ENCODE measurements at places on chromosomes 12 and 14.

- peak; percentile 74 for DNase-seq
Observed at GRCh38 chr14:77043177-77043983, 14.9 kb upstream of the IRF2BPL start.

DNA sequence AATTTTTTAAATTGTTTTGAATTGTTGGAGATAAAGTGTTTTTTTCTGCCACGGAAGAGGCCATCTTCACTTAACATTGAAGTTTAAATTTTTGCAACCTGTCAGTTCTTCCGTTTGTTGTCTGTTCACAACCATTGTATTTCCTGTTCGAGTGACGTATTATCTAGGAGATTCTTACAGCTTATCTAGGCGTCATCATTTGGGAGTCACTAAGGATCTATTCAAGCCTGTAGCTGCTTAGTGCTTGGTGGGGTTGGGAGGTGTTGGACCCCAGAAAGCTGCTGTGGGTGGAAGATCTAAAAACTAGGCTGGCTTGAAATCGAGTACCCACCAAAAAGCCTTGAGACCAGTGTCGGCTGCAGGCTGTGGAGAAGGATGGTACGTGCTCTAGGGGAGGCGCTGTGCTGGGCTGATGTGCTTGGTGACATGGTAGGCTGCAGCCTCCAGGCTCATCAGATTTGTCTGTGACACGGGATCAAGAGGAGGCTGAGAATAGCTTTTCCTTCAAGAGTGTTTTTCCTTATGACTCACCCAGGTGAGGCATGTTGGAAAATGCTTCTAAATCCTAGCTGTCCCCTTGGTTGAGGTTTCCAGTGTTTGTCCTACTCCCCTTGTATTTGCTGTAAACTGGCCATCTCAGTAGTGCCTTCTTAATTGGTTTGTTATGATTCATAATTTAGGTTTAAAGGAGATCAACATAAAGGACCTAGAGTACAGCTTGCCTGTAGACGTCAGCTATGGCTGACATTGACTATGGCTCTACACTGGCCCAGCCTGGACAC lies 57.8 kb downstream of the ATG14 start:
- DNase-seq = no peak

GRCh38 chr14:61698206-61698980 lies 3.1 kb downstream of the HIF1A start:
- DNase-seq = no peak

- DNase-seq = no peak
Observed at GRCh38 chr12:129868575-129868974, 35.2 kb downstream of the TMEM132D start.

GRCh38 chr14:62443796-62444195 lies 601.5 kb downstream of the KCNH5 start:
- DNase-seq = no peak

DNA sequence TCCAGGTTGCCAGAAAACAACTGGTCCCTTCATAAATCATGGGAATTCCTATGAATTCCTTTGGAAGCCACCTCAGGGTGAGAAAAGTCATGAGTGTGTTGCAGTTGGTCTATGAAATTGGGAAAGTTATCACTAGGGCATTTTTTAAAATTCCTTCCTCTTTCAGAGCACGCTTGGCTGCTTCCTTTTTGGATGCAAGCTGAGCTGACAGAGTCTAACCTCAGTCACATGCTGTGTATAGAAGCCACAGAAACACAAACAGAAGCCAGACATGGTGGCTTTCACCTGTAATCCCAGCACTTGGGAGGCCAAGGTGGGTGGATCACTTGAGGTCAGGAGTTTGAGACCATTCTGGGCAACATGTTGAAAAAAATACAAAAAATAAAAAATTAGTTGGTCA lies 21.7 kb upstream of the HELB start:
- no peak for DNase-seq

DNA sequence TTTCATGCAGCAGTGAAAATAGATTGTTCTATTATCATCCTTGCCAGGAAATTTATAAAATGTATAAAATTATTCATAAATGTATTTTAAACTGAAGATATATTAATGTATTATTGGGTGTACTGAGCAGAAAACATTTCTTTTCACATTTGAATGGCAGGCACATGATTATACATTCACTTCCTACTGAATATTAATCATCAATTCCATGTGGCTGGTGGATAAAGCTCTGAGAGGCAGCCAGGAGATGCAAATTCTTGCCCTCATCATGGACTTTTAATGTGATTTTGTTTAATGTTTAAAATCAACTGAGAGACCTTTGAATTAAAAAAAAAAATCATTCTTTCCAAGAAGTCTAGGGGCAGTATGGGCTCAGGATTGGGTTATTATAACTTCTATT lies 40.8 kb downstream of the ANO6 start:
- no peak for DNase-seq

DNA sequence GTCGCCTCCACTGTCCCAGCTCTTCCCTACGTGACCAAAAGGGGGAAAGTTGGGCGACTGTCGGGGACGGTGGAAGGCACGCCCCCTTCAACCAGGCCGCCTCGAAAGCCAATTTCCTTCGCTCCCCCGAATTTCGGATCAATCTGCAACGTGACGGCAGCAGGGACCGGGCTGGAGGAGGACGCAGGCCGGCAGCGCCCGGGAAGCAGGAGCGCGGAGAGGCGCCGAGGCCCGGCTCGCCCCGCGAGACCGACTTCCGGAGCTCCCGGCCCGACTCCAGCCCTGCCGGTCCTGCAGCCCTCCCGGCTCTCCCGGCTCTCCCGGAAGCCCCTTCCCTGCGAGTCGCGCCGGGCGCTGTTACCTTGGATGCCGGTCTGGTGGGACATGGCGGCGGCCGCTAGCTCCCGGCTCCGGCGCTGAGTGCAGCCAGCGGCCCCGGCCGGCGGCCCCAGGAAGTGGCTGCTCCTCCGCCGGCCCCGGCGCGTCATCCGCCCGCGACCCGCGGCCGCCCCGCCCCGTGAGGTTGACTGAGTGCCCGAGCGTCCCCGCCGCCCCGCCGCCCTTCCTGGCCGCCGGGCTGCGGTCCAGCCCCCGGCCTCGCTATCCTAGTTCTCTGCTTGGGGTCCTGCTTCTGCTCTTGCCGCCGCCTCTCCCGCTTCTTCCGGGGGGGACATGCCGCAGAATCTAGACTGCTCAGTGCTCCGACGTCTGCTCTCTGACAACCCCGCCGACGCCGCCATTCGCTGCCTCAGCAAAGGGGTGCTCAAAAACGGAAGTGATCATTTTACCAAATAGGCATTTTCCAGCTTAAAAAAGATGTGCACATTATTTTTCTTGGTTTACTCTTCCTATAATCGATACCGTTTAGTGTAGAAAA lies at the start of gene TWF1:
Gene TWF1 (minus strand): TSS at position 458 of the 877 bp plus-strand sequence. CDS start 72 bp downstream, at position 386.
- peak; percentile 86 for DNase-seq

DNA sequence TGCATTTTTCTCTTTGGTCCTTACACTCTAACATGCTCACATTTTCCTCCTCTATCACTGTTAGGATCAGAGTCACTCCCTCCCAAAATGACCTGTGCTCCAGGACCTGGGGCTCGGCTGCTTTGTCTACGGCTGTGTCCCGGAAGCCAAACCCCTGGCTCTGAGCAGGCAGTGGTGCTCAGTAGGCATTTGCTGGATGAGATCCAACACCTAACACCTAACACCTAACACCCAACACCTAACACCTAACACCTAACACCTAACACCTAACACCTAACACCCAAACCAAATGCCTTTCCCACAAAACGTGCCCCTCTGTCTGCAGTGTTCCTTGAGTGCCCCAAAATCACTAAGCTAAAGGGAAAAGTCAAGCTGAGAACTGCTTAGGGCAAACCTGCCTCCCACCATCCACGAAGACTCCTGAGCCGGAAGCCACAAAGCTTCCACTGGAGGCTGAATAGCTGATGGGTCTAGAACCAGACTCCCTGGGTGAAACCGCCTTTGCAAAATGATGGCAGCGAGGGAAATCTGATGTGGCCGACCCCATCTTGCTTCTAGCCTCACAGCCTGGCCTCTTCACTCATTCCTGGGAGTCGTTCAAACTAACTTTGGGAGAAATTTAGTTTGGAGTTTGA lies 29.2 kb downstream of the HSP90AA1 start:
- no peak for DNase-seq

GRCh38 chr14:37197421-37198272 lies at the start of gene MIPOL1:
Gene MIPOL1, plus strand, starts transcription at chr14:37197937. Its CDS starts 49,952 bp downstream, at chr14:37247889.
- DNase-seq = no peak

DNA sequence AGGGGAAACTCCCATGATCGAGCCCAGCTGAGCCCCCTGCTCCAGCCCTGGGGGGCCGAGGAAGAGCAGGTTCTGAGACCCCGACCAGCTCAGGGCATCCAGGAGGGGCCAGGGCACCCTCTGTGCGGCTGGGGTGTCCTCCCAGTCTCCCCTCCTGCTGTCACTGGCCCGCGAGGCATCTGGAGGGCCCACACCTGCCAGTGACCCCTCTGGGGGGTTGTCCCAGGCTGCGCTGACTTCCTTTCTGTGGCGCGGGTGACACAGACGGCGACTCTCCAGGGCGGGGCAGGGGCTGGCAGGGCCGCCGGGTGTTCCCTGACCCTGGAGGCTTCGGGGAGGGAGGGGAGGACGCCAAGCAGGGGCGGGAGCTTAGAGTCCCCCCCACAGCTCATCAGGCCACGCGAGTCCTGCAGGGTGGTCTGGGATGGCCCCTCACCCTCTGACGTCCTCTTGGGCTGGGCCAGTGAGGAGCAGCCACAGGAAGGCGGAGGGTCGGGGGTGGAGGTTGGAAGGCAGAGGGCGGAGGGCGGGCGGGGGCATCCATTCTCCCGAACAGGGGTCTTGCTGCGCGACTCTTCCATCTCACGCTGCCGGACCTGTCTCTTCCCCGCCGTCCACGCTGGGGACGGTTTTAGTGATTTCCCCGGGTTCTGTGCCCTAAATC lies 38.6 kb upstream of the FBRSL1 start:
- no peak for DNase-seq

DNA sequence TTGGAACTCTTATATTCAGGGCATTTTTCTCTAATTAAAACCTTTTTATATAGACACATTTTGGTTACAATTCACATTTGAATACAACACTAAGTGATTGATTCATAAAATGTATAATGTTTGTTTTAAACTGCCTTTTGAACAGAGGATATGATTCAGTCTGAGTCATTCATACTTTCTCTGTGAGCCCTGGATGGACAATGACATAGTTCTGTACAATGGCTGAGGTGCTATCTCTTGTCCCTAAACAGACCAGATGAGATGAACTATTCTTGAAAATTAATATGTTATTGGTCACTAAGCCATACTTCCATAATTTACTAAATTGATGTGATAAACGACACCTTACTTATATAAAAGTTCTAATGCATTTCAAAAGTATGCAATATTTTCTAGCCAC lies 199.7 kb upstream of the ATXN7L3B start:
- no peak for DNase-seq

- DNase-seq = no peak
Observed at GRCh38 chr12:26130728-26131127, 5.9 kb upstream of the BHLHE41 start.

- no peak for DNase-seq
Observed at GRCh38 chr14:91885839-91886238, 18.5 kb upstream of the TC2N start.

DNA sequence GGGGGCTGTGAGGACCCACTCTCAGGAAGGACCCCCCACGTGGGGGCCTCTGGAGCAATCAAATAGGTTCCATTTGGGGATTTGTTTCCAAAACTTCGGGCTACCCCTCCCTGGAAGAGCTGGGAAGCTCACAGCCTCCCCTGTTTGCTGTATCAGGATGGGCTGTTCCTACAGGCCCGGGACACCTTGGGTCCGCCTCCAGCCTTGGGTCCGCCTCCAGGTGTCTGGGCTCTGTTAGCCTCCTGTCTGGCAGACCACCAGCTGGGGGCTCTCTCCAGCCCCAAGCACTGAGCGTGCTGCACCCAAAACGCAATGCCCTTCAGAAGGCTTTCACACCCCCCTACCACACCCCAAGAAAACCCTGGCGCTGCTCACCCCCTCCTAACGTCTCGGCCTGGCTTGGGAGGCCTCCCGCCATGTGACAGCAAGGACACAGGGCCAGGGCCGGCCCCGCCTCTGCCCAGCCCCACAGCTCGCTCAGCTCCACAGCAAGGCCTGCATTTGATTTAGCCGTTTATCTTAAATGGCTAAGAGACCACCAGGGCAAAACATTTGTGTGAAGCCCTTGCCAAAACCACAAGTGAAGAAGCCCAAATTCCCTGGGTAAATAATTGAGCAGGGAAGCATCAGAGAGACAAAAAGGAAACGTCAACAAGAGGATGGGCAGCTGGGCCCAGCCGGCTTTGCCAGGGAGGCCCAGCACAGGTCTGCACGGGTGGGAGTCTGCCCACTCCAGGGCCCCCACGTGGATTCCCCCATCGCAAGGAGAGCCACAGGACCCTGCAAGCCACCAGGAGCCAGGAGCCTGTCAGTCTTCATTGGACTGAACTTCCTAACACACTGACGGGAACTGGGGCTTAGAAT lies 39.9 kb downstream of the BCL11B start:
- DNase-seq = no peak

DNA sequence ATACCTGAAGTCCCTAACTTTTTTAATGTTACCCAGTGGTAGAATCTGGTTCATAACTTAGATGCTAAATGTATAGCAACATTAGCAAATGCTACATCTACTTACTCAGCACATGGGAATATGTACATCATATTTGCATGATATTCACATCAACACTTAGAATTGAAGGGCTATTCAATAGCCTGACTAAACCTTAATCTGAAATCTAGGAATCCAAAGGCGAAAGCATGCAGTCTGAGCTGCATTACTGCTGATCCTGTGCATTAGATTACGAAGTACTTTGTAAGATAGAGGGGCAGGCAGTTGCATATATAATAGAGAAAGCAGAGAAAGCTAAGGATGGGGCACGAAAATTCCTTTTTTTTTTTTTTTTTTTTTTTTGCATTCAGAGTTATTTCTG lies 40.4 kb downstream of the SLC38A4 start:
- no peak for DNase-seq

DNA sequence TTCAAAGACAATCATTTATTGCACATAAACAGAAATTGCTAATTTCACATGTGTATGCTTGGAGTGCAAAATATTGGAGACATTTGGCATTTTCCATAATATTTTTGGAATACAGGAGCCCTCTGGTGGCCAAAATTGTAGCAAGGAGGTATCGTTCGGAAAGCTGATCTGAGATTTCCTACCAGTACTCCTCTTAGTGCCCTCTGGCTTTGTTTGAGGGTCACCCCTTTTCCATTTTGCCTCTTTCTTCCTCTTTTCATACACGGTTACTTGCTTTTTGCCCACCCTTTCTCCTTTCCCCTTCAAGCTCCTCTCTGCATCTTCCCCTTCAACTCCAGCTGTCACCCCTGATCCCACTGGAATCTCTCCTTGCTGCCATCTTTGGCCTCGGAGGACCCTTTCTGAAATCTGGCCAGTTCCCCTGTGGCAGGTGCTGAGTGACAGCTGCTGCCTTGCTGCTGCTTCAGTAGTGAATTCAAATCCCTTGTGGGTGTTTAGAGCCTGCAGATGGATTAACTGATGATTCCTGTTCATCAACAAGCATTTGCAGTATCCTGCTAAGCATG lies 164.6 kb upstream of the PARP11 start:
- DNase-seq = no peak

DNA sequence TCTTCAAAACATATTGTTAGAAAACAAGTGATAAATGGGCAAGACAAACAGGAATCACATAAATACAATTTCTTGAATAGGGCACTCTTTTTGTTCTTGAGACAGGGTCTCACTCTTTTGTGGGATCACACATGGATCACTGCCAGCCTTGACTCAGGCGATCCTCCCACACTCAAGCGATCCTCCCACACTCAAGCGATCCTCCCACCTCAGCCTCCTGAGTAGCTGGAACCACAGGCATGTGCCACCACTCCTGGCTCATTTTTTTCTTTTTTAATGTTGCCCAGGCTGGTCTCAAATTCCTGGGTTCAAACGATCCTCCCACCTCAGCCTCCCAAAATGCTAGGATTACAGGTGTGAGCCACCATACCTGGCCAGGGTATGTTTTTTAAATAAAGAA lies 57.4 kb downstream of the ATP2B1 start:
- DNase-seq = no peak

- no peak for DNase-seq
Observed at GRCh38 chr12:52772772-52773171, 4.4 kb downstream of the KRT76 start.

Data from bone marrow (tissue), 2 donors.